ENCODE measurements at places on chromosomes 5 and 9.

- no peak for DNase-seq
Observed at GRCh38 chr5:56851258-56851941, 36.1 kb downstream of the MAP3K1 start.

GRCh38 chr5:120270498-120270897, 193.6 kb upstream of the PRR16 start:
- DNase-seq: no peak

GRCh38 chr5:2735996-2736395, 15.5 kb downstream of the IRX2 start:
- DNase-seq: no peak

GRCh38 chr9:79632705-79633104, 60.9 kb downstream of the TLE4 start:
- no peak for DNase-seq

GRCh38 chr9:93001031-93001430, 53.7 kb downstream of the FGD3 start:
- DNase-seq: no peak

GRCh38 chr9:33443464-33444154, 3.8 kb downstream of the AQP3 start:
- DNase-seq: no peak

GRCh38 chr9:69330580-69330979, 5.6 kb downstream of the ENTREP1 start:
- DNase-seq: no peak

GRCh38 chr5:78544561-78545201, 103.9 kb downstream of the LHFPL2 start:
- no peak for DNase-seq

DNA sequence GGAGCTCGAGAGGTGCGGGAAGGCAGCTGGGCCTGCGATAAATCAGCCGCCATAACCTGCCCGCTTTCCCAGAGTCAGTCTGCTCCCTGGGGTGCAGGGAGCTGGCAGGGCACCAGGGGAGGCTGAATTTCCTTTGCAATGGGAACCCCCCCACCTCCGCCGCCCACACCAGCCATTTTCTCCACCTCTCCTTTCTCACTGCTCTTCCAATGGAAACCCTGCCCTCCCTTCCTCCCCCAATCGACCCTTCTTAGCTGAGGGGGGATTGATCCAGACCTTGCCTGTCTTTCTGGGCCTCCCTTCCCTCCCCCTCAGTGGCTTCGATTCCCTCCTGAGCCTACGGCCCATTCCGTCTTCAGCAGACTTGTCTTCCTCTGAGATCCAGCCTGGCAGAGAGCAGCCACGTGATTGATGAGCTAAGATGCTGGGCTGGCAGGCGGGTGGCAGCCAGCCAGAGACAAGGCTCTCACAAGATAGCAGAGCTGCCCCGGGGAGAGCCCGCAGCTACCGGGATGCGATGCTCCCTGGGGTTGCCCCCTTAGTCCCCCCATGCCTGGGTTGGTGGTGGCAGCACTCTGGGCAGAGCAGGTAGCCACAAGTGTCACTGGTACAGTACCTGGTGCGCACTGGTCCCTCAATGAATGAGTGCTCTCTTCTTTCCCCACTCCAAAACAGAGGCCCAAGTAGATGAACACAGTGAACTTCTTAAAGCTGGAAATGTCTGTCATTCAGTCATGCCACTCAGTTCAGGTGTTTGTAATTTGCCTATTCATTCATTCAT, 53.7 kb upstream of the FABP6 start:
- no peak for DNase-seq

DNA sequence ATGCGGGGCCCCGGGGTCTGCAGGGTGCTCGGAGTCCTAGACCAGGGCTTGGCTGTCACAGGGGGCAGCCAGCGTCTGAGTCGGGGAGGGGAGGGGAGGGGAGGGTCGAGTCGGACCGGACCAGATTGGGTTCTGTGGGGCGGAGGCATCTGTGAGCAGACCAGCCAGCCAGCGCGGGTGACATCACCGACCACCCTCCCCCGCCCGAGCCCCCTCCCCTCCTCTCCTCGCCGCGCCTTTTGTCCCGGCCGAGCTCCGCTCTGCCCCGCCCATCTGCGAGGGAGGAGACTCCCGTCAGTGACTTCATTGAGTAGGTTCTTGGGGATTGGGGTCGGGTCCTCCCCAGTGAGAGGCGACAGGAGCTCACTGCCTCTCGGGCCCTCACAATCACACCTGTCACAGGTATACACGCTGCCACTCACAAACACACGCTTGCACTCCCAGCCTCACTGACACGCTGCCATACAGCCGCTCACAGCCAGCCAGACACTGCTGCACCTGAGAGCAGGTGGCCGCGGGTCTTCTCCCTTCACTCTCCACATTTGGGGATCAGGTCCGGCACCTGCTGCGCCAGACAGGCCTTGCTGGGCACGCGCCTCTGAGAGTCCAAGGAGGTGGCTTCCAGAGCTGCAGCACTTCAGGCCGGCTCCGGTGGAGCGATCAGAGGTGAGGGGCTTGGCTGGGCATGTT, 546 bp downstream of the DNAJB5 start:
- no peak for DNase-seq

DNA sequence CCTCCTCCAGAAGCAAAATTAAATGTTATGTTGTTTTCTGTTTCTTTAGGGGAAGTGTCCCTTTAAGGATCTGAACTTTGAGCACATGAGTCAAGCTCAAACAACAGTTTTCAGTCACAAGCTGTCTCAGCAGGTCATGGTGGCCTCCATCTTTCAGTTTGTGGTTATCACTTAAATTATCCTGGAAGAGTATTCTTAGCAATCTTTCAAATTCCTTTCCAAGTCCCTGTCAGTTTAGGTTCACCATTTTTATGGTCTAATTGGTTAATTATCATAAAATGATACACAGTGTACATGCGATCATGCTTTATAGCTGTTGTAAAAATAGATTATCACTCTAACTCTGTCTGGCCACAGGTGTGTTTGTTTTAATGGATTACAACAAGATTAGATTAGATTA, 43.1 kb upstream of the SELENOP start:
- no peak for DNase-seq

DNA sequence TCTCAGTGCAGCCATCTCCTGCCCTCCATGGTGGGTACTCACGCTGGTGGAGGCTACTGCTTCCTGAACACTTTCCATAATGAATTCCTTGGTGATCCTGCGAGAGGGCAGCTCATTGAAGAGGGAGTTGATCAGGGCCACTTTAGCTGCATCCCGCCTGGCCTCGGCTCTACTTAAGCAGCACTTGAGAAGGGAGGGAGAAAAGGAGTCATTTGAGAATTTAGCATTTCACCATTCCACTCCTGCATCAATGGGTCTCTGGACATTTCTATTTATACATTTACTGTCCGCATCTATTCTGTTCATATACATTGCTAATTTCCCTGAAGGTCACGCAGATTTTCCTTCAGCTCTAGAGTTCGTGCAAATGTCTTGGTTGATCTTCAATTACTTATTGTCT, 35.1 kb downstream of the LIX1 start:
- no peak for DNase-seq

GRCh38 chr9:23372703-23373102, 453.3 kb downstream of the ELAVL2 start:
- no peak for DNase-seq

DNA sequence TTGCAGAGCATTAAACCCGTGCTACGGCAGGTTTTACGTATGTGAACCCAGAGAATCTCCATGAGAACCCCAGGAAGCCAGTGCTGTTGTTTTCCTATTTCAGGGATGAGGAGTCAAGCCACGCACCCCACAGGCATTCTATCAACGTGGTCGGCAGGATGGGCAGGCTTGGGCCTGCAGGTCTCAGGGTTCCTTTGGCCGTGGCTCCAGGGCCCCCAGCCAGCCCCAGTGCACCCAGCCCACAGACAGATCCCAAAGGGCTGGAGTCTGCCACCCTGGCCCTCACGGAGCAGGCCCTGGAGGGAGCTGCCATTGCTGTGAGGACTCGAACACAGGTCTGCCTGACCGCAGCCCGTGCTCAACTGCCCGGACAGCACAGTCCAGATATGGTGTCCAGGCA, 77.1 kb upstream of the STXBP1 start:
- no peak for DNase-seq

DNA sequence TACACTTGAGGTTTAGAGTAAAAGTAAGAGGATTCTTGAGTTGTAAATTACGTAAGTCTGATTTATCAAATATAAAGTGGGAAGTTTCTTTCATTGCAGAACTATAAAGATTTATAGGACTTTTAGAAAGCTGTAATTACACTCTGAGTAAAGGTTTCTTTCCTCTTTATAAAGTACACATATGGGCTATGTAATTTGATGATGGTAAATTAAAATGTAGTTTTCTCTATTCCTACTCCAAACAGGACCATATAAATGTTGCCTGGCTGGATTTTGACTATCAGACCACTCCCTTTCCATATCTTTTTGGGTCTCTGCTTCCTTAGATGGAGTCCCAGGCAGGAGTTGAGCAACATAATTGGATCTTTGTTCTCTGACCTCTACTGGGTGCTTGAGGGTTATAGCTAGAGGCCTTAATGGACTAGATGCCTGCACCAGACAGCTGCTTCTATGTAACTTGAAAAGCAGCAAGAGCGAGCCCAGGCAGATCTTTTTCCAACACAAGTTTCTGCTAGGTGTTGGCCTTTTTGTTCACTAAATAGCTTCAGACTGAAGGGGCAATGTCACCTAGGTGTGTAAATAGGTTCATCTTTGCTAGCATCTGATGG, 11.4 kb upstream of the TEX48 start:
- DNase-seq: no peak

GRCh38 chr5:111930905-111931461, 174.0 kb upstream of the NREP start:
- no peak for DNase-seq

DNA sequence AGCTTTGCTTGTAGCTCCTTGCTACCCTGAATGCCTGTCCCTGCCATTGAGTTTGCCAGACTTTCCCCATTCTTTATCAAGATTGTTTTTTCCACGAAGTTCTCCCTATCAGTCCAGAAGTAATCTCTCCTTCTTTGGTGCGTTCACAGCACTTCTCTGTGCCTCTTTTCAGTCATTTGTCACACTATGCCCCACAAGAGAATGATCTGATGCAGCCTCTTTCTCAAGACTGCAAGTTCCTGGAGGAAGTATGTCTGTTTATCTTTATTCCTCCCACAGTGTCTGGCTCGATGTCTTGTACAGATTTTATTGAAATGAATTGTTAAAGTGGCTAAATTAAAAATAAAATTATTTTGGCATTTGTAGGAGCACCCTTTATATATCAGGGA, 99.3 kb downstream of the CCDC192 start:
- DNase-seq: no peak

DNA sequence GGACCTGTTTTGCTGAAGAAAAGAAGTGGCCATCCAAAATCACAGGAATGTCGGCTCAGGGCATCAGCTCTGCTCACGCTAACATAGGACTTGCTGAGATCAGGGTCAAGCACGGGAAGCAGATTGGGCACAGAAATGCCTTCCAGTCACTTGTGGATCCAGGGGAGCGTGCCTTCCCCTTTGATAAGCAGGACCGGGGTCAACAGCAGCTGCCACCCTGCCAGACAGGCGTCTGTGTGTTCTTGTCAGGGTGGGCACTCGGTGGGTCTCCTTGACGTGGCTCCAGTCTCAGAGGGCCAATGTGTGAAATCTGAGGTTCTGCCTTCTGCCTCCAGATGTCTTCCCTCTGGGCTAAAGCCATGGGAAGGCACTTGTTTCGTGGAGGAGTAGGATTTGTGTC, 313.7 kb upstream of the IRX4 start:
- no peak for DNase-seq

DNA sequence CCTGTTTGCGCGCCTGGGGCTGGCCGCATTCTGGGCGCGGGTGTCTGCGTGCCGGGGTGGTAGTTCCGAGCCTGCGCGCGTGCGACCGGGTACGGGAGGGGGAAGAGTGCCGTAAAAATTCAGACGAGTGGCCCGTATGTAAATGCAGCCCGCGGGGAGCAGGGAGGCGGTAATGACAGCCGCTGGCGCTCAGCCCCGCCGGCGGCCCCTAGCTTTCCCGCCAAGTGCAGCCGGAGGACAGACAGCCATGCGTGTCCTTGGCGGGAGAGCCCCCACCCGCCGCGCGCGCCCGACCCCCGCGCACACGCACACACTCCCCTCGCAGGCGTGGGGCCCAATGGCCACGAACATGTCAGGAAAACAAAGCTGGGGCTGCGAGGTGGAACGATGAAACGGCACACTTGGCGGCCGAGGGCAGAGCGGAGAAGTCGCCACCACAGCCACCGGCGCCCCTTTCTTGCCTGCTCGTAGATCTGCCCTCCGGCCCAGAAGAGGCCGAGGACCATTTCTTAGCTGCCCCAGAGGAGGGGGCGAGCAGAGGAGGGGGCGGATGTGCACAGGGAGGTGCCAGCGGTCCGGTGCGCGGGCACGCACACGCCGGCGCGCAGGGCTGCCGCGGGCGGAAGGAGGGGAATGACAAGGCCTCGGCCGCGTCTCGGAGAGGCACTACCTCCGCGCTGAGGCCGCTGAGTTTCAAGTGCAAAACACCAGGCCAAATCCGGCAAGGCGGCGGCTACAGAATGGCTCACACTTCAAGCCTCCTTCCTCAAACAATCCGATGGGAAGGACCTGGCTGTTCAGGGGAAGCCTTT, 208.4 kb downstream of the MEF2C start:
- no peak for DNase-seq

GRCh38 chr5:139245637-139246339, 47.6 kb upstream of the SIL1 start:
- DNase-seq: no peak

DNA sequence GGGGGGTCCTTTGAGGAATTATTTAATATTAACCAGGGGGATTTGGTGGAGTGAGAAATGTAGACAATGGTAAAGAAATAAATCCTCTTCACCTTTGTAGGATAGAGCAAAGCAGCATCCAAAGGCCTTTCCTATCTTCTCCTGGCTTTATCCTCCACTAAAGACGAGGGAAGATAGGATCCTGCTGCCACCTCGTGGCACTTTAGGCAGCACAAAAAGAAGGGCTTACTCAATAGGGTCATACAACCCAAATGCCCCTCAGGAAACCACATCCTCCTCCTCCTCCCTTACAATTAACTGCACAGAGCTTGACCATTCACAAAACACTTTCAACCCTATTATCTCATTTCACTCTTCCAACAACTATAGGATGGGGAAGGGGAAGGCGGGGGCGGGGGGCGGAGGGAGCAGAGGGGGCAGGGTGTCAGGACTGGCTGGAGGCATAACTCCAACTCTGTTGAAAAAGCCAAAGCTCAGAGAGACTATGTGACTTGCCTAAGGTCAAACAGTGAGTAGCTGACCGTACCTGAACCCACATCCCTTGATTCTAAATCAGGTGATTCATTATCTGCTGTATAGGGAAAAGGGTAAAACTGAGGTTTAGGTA, 45.4 kb upstream of the MYOT start:
- no peak for DNase-seq

DNA sequence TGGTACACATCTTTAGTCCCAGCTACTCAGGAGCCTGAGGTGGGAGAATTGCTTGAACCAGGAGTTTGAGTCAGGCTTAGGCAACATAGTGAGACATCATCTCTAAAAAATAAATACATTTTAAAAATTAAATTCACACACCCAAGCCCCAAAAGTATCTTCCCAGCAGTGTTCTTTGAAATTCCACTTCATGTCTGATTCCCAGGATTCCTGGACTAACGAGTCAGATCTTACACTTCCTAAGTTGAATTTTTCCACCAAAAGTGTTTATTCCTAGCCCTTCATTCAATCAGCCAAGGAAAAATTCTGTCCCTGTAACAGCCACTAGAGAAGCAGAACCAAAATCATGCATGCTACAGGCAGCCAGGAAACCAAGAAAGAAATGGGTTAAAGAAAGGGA, 970.9 kb downstream of the EFNA5 start:
- DNase-seq: no peak
